Hindlimb muscle (tissue), 1 donor: ENCODE measurements at places on chromosomes 5 and 9. TPM values are rescaled to one million over a fixed set of nuclear protein-coding genes. Genes with fewer than 3 reads are reported as not detected.

GRM6 gene
- polyA plus RNA-seq = 0.72 TPM

PCDHGA4 gene
- polyA plus RNA-seq = 1.6 TPM

FOXD4L6 gene
- not detected for polyA plus RNA-seq

IDNK gene
- 4.2 TPM for polyA plus RNA-seq

SPARC gene
- 3,722 TPM for polyA plus RNA-seq

FBP2 gene
- polyA plus RNA-seq = 86.4 TPM

TBC1D9B gene
- 55.7 TPM for polyA plus RNA-seq
